Heart left ventricle (tissue), 16 donors: ENCODE measurements at places on chromosomes 12 and 14. TPM values are rescaled to one million over a fixed set of nuclear protein-coding genes. Genes with fewer than 3 reads are reported as not detected.

GRCh38 chr14:22870811-22871223 lies 723 bp upstream of the LRP10 start:
- peak overlapping the region; percentile 98 for H3K4me3 ChIP-seq
- no peaks in the 10 kb centered on the region for H3K27me3 ChIP-seq
- H3K4me1 ChIP-seq: peaks cover 9% of the 10 kb centered on the region

DNA sequence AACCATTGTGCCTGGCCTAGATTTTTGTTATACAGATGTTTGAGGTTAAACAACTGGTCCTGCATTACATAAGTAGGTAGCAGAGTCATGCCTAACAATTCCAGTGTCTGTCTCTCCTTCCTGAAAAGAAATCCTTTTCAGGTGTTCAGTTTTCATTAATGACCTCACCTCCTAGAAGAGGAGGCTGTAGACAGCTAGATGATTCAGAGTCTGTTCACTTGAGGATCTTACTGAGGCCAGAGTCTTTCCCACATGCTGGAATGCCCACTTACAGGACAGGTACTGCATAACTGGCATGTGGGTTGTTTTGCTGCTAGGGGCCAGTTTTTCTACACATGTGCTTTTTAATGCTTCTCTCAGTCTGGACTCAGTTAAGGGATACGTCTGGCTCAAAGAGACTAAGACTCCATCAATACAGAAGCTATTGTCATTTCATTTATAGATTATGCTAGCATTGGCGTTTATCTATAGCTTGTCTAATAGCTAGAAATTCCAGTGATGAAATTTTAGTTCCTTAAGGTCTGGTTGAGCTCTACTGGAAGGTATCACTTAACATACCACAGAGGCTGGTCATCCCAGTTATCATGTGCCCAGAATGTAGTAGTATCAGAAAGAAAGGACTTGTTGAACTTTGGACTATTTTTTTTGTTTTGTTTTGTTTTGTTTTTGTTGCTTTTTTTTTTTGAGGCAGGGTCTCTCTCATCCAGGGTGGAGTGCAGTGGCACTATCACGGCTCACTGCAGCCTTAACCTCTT lies 206.4 kb downstream of the ERC1 start:
- H3K4me1 ChIP-seq: no peaks in the 10 kb centered on the region
- H3K27me3 ChIP-seq: no peaks in the 10 kb centered on the region
- H3K36me3 ChIP-seq: peaks cover 9% of the 10 kb centered on the region
- no peak for DNase-seq
- H3K4me3 ChIP-seq: no peak overlapping the region

GRCh38 chr12:126773491-126773890 lies 1493.5 kb upstream of the TMEM132C start:
- no peaks in the 10 kb centered on the region for H3K36me3 ChIP-seq
- H3K27me3 ChIP-seq: no peaks in the 10 kb centered on the region
- no peak overlapping the region for H3K4me3 ChIP-seq
- H3K4me1 ChIP-seq: no peaks in the 10 kb centered on the region

- no peak for DNase-seq
- H3K27me3 ChIP-seq: no peaks in the 10 kb centered on the region
- H3K4me3 ChIP-seq: no peak overlapping the region
- no peak overlapping the region for H3K27ac ChIP-seq
- no peaks in the 10 kb centered on the region for H3K4me1 ChIP-seq
- H3K36me3 ChIP-seq: peaks cover 63% of the 10 kb centered on the region
Observed at GRCh38 chr12:58873496-58873895, 46.8 kb downstream of the LRIG3 start.

GRCh38 chr14:34460841-34461240 lies 1.2 kb downstream of the SPTSSA start:
- H3K4me3 ChIP-seq: no peak overlapping the region
- H3K4me1 ChIP-seq: peaks cover 21% of the 10 kb centered on the region
- peak overlapping the region; percentile 86 for H3K27ac ChIP-seq
- no peaks in the 10 kb centered on the region for H3K27me3 ChIP-seq
- H3K36me3 ChIP-seq: peaks cover 8% of the 10 kb centered on the region

DNA sequence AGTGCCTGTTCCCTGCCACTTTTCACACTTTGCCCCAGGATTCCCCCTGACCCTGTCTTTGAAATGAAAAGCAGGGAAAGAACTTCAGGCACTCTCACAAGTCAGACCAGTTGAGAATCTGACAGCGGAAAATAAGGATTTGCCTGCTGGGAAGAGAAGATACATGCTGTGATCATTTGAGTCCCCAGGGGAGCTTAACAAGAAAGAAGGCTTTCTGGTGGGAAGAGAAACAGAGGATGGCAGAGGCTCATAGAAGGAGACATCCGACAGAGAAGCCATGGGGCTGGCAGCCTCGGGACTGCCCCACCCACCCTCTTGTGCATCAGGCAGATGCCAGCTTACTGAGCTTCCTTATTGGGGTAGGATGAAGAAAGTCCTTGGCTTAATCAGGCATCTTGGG lies 11.9 kb downstream of the TTC9 start:
- no peak overlapping the region for H3K4me3 ChIP-seq
- no peaks in the 10 kb centered on the region for H3K27me3 ChIP-seq
- H3K27ac ChIP-seq: no peak overlapping the region
- H3K36me3 ChIP-seq: no peaks in the 10 kb centered on the region

- DNase-seq: peak; percentile 24
- no peaks in the 10 kb centered on the region for H3K36me3 ChIP-seq
- no peaks in the 10 kb centered on the region for H3K27me3 ChIP-seq
- peaks cover 3% of the 10 kb centered on the region for H3K4me1 ChIP-seq
- H3K27ac ChIP-seq: no peak overlapping the region
Observed at GRCh38 chr12:9041321-9041720, 52.0 kb downstream of the KLRG1 start.

The NID2 gene
- total RNA-seq: 58.2 TPM

- no peak overlapping the region for H3K27ac ChIP-seq
- no peaks in the 10 kb centered on the region for H3K36me3 ChIP-seq
- no peaks in the 10 kb centered on the region for H3K4me1 ChIP-seq
- no peaks in the 10 kb centered on the region for H3K27me3 ChIP-seq
- DNase-seq: no peak
Observed at GRCh38 chr14:81247271-81247766, 26.6 kb upstream of the GTF2A1 start.

GRCh38 chr12:109961201-109961600 lies 35.0 kb downstream of the GIT2 start:
- no peak overlapping the region for H3K27ac ChIP-seq
- DNase-seq: peak; percentile 65
- no peak overlapping the region for H3K4me3 ChIP-seq
- H3K36me3 ChIP-seq: peaks cover 95% of the 10 kb centered on the region

The MMP19 gene
- 1.1 TPM for total RNA-seq

The VSX2 gene
- total RNA-seq: not detected

- peak overlapping the region; percentile 88 for H3K27ac ChIP-seq
- H3K4me1 ChIP-seq: peaks cover 68% of the 10 kb centered on the region
- no peaks in the 10 kb centered on the region for H3K36me3 ChIP-seq
- no peaks in the 10 kb centered on the region for H3K27me3 ChIP-seq
- H3K4me3 ChIP-seq: peak overlapping the region; percentile 48
- no peak for DNase-seq
Observed at GRCh38 chr12:27524494-27524835, 459 bp downstream of the PPFIBP1 start.

GRCh38 chr12:10612984-10613348 lies 443 bp downstream of the MAGOHB start:
- no peaks in the 10 kb centered on the region for H3K27me3 ChIP-seq
- DNase-seq: no peak
- peaks cover 5% of the 10 kb centered on the region for H3K4me1 ChIP-seq
- peak overlapping the region; percentile 89 for H3K27ac ChIP-seq

- no peak for DNase-seq
- H3K27ac ChIP-seq: no peak overlapping the region
- H3K36me3 ChIP-seq: peaks cover 3% of the 10 kb centered on the region
- no peak overlapping the region for H3K4me3 ChIP-seq
- H3K27me3 ChIP-seq: no peaks in the 10 kb centered on the region
- no peaks in the 10 kb centered on the region for H3K4me1 ChIP-seq
Observed at GRCh38 chr14:75794615-75795038, 133.6 kb downstream of the TTLL5 start.

GRCh38 chr12:74337951-74338350 lies 199.7 kb upstream of the ATXN7L3B start:
- H3K27me3 ChIP-seq: no peaks in the 10 kb centered on the region
- no peaks in the 10 kb centered on the region for H3K36me3 ChIP-seq
- no peak overlapping the region for H3K27ac ChIP-seq
- no peak overlapping the region for H3K4me3 ChIP-seq

DNA sequence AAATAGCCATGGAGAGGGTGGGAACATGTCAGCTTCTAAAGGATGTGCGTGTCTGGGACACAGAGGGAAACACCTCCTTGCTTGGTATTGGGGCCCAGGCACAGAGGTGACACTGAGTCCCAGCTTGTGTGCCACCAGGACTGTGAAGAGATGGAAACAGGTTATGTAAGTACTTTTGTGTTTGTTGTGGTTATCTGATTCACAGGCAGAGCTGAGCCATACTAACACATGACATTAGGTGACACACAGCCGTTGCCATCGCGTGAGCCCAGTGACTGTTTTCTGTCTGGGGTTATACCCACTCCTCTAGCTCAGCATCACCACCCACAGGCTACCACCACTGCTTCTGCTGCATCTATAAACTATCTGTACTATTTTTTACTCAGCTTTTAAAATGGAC lies 12.1 kb upstream of the FLVCR2 start:
- no peak overlapping the region for H3K27ac ChIP-seq
- H3K36me3 ChIP-seq: no peaks in the 10 kb centered on the region
- no peaks in the 10 kb centered on the region for H3K27me3 ChIP-seq

DNA sequence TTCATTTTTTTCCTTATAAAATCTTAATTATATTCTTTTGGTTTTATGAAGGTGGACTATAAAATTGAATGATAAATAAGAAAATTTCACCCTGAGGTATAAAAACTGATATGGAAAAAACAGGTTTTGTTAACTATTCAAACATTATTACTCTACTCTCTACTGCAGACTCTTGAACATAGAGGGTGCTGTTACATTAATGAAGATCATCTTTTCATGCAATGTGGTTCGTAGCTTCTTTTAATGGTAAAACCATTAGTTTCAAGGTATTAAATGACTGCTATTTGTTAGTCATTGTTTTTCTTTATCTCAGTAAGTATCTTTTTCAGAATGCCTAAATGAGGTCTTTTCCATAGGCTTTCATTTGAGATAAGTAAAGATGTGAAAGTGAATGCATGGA lies 510.4 kb downstream of the SLC16A7 start:
- H3K4me3 ChIP-seq: no peak overlapping the region
- H3K4me1 ChIP-seq: no peaks in the 10 kb centered on the region
- H3K27me3 ChIP-seq: no peaks in the 10 kb centered on the region
- no peak for DNase-seq
- no peak overlapping the region for H3K27ac ChIP-seq

- H3K36me3 ChIP-seq: no peaks in the 10 kb centered on the region
- no peak for DNase-seq
- H3K27me3 ChIP-seq: no peaks in the 10 kb centered on the region
- no peak overlapping the region for H3K27ac ChIP-seq
- no peak overlapping the region for H3K4me3 ChIP-seq
- peaks cover 4% of the 10 kb centered on the region for H3K4me1 ChIP-seq
Observed at GRCh38 chr14:51242545-51243490, 2.8 kb downstream of the TMX1 start.

- H3K27me3 ChIP-seq: no peaks in the 10 kb centered on the region
- no peaks in the 10 kb centered on the region for H3K36me3 ChIP-seq
- DNase-seq: no peak
- no peaks in the 10 kb centered on the region for H3K4me1 ChIP-seq
Observed at GRCh38 chr14:61644834-61645233, 50.5 kb upstream of the HIF1A start.
